ENCODE measurements at places on chromosomes 7 and 10. TPM values are rescaled to one million over a fixed set of nuclear protein-coding genes. Genes with fewer than 3 reads are reported as not detected.

- no peak for DNase-seq
Observed at GRCh38 chr10:8296090-8296733, 241.7 kb downstream of the GATA3 start.

- peak; percentile 48 for DNase-seq
Observed at GRCh38 chr10:101888251-101888949, 44.8 kb upstream of the KCNIP2 start.

DNA sequence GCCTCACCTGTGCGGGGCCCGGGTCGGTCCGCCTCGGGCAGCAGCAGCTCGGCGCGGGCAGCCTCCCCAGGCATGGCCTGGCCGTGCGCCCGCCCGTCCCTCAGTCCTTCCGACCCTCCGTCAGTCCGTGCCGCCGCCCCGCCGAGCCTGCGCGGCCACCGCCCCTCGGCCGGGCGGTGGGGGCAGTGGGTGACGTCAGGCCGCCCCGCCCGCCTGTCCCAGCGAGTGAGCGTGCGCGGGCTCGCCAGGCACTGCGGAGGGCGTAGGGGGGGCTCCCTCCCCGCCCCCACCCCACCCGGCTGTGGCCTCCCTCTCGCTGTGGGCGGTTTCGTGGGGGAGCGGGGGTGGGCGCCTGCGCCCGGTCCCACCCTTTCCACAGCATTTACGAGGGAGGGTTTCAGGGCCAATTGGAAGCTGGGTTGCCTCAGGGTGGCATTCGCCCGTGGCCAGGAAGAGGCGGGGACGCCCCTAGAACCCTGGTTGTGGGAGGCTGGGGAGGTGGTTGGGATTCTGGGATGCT is at the start of gene NACAD:
Gene NACAD, minus strand, starts transcription at position 149 of the 520 bp plus-strand sequence. Its CDS starts 75 bp downstream, at position 74.
- DNase-seq: no peak

DNA sequence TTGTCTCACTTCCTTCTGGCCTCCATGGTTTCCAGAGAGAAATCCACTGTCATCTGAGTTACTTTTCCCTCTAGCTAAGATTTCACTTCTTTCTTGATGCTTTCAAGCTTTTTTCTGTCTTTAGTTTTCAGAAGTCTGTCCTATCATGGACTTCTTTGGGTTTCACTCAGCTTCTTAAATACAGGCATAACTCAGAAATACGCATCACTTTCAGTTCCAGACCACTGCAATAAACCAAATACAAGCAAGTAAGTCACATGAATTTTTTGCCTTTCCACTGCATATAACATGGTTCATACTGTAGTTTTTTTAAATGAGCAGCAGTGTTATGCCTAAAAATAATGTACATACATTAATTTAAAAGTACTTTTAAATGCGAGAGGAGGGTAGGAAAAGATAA is 48.7 kb downstream of the STK17A start:
- no peak for DNase-seq

GRCh38 chr7:25037325-25037724 is 57.3 kb upstream of the OSBPL3 start:
- DNase-seq: no peak

SRI gene
- 203 TPM for total RNA-seq

GRCh38 chr7:120272701-120273475 is at the start of gene KCND2:
TSS of gene KCND2 (plus strand) at chr7:120273175.
- DNase-seq: no peak

DNA sequence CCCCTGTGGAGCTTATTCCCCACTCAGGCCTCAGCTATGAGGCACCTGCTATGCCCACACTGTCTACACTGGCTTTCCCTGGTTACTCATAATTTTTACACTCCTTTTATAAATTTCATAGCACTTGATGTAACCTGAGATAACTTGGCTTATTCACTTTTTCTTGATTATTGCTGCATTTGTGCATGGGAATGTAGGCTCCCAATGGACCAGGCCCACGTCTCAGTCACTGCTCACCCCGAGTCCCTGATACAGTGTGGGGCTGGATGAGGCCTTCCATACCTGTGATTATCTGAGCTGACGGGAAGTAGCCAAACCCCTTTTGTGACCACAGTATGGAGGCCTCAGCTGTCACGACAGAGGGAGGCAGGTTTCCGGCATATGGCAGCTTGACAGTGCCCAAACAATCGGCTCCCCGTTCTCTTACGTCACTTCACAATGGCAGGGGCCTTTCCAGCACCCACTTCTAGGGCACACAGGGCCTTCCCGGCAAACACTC is 645.3 kb downstream of the ACTR3B start:
- DNase-seq: no peak

DNA sequence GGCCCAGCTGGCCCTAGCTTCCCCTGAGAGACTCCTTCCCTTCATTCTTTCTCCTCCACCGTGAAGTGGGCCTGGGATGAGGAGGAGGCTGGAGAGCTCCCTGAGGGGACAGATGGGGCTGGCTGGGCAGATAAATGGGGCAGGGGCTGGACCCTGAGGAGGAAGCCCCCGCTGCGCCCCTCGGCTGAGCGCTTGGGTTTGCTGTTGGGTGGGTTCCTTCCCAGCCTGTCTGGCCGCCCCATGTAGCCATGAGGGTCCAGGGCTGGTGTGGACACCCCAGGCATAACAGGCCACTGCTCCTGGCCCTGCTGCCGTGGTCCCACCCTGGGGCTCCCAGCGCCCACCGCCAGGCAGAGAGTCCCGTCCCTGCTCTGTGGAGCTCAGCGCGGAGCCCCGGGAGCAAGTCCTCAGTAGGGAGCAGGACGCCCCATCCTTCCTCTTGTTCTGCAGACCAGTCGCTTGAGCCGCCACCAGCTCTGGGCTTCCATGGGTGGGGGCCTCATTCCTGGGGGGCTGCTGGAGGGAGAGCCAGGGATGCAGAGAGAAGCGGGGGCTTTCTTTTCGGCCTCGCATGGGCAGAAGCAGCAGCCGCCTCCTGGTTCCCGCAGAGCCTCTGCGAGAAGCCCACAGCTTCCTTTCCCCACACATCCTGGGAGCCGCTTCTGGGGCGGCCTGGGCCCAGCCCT is 266.4 kb upstream of the TCERG1L start:
- DNase-seq: no peak

Data from GM12878 (cell line).